ENCODE measurements at places on chromosomes 5 and 9.

DNA sequence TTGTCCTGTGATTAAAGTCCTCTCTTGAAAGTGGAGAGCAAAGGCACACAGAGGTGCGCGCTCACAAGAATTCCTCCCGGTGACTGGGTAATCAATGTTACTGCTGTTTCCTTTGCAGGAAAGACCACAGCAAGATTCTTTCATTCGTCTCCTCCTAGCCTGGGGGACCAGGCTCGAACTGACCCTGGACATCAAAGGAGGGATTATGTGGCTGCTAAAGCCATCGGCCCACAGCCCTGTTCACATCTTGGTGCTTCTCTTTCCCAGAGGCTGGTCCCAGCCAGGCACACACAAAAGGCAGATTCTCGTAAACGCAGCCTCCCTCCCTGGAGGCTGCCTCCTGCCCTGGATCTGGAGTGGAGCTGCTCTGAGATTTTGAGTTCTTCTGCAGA, 230.9 kb downstream of the FANCC start:
- no peak for DNase-seq

- no peak for DNase-seq
Observed at GRCh38 chr9:95249986-95250385, 67.5 kb downstream of the FANCC start.

DNA sequence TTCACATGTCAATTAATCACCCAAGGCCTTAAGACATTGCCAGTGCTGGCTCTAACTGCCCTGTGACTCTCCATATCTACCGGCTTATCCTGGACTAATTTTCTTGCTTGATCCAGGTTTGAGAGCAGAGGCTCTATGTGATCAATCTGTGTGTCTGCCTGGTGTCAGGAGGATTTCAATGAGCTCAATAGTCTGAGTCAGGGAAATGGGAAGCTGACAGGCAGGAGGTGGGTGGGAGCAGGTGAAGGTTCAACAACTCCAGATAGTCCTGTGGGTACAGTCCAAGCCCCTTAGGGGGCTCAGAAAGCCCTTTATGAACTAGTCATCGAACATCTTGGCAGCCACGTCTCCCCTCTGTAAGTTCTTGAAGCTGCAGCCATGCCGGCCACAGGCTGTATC, 72.2 kb downstream of the SHB start:
- no peak for DNase-seq

DNA sequence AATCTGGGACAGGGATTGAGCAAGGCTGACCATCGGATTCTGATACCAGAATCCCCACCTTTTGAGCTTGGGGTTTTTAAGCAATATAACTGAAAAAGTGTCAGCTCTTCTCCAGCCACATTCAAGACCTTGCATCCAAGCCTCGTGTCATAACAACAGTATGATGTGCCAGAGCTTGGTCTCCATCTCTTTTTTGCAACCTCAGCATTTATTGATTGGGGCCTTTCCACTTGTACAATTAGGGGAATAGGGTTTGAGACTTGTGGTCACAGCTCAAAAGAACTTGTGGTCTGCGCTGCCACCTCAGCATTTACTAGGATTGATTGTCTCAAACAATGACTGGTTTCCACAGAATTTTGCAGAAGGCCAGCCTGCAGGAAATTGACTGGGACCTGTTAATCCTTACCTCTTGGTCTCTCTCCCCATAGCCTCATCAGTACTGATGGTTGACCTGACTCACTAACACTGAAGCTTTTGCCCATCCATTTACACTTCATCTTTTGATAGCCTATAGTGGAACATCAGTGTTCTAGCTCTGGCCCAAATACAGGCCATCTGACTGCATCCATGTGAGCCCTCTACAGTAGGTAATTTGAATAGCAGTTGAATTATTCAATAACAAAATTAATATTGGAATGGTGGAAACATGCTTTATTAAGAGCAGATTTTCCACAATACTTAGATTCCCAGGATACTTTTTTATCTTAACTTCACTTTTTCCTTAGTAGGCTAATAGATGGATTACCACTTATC, 381.6 kb upstream of the PRR16 start:
- no peak for DNase-seq

DNA sequence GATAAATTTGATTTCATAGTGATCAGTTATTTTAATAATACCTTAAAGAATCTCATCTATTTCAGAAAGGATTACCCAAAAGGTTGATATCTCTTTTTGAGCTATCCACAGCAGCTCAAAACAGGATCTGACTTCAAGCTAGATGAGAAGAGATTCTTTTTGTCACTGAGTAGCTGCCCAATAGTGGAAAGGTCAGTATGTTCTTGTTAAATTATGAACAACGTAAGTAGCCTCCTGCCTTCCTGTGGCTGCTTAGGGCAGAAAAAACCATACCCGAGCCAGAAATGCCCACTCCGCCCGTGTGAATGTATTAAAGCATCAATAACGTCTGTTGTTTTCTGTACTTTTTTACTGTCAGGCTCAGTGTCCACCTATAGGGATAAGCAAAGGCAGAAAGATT, 51.3 kb upstream of the PRUNE2 start:
- no peak for DNase-seq

DNA sequence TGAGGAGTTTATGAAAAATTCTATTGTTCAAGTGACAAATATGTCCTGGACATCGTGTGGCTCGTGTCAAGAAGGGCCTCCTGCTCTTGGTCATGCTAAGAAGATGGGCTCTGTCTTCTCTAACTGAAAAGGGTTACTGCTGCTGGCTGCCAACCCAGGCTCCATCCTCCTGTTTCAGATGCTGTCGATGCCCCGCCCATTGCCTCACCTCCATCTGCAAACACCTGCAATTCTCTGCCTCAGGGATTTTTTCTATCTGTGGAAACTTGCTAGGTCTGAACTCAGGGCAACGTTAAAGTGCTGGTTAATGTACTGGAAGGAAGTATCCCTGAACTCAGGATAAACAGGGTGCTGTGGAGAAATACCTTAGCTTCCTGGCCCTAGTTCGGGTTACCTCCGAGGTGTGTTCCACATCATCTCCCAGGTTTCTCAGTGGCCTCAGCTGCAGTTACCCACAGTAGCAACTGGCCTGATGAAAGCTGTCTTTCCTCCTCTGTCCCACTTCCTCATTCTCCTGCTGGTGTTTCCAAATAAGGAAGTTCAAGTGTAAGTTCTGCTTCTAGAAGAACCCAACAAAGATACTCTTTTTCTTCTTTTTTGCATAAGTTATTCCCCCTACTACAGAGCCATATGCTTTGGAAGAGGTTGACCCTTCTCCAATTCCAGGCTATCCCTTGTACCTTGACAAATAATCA, 151.7 kb upstream of the SMIM23 start:
- DNase-seq: no peak

GRCh38 chr9:33425128-33425533, 22.3 kb downstream of the AQP3 start:
- no peak for DNase-seq
